ENCODE measurements at places on chromosomes 2 and 18. TPM values are rescaled to one million over a fixed set of nuclear protein-coding genes. Genes with fewer than 3 reads are reported as not detected.

GRCh38 chr2:54226260-54226659, 29.8 kb downstream of the TSPYL6 start:
- no peak overlapping the region for H3K27ac ChIP-seq
- peaks cover 2% of the 10 kb centered on the region for H3K4me1 ChIP-seq
- H3K4me3 ChIP-seq: no peak overlapping the region
- H3K27me3 ChIP-seq: no peaks in the 10 kb centered on the region
- DNase-seq: no peak
- no peaks in the 10 kb centered on the region for H3K36me3 ChIP-seq

DNA sequence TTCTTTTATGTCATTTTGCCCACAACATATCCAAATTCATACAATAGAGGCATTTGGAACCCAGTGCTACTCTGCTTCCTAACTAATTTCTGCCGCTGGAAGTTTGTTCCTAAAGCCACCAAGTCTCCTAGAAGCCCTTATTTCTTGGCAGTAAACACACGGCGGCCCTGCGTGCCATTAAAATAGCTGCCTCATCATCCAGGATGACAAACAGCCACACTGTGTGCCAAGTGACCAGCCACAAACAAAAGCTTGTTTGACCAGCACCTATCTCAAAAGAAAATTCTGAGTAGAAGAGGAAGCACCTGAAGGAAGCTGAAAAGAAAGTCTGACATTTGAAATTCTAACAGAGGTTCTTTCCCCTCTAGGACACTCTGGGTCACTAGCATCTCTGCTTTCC, 64.2 kb downstream of the BCL11A start:
- no peak overlapping the region for H3K4me3 ChIP-seq
- no peaks in the 10 kb centered on the region for H3K36me3 ChIP-seq
- no peaks in the 10 kb centered on the region for H3K27me3 ChIP-seq
- H3K4me1 ChIP-seq: peaks cover 5% of the 10 kb centered on the region
- no peak for DNase-seq

SLC4A5 gene
- 2.7 TPM for total RNA-seq

ABHD1 gene
- total RNA-seq: under 0.01 TPM

DNA sequence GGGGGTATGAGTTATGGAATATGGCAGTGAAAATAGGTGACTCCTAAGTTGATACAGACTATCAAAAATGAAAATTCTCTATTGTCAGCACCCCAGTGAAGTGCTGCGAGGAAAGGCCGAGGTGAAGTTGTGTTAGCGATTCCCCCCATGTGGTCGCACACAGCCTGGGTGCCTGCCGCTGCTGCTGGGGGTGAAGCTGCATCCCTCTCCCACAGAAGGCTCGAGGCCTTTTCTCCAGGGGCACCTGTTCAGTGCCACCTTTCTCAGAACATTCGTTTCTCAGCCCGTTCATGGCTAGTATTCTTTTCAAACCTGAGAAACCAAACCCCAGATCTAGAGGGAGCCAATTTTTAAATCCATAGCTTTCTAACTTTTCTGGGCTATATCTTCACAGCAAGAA, 23.8 kb downstream of the HK2 start:
- no peak overlapping the region for H3K27ac ChIP-seq
- no peak for DNase-seq

DNA sequence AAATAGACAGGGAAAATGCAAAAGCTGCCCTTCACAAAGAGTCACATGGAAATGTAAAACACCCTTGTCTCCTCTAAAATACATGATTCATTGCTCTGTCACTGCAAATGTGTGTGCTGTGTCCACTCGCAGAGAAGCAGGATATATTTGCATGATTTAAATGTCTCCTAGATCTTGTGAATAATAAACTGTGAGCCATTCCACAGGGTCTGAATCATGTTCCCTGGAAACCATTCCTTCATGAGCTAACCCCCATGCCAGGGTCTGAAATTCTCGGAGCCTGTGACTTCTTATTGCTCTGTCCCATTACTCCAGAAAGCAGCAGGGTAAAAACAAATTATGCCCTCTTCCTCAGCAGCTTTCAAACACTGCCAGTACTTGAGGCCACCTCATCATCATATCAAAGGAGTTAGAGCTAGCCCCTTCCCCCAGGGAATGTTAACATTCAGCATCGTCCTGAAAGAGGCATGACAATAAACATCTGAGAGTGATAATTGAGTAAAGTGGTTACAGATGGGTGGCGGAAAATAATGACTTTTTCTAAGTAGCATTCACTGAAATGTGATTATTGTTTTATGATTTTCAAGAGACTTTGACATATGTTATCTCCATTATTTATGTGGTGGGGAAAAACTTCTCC, 11.7 kb upstream of the CNGA3 start:
- peaks cover 20% of the 10 kb centered on the region for H3K4me1 ChIP-seq
- H3K27ac ChIP-seq: peak overlapping the region; percentile 95
- DNase-seq: peak; percentile 84

CNOT9 gene
- 50.3 TPM for total RNA-seq

DNA sequence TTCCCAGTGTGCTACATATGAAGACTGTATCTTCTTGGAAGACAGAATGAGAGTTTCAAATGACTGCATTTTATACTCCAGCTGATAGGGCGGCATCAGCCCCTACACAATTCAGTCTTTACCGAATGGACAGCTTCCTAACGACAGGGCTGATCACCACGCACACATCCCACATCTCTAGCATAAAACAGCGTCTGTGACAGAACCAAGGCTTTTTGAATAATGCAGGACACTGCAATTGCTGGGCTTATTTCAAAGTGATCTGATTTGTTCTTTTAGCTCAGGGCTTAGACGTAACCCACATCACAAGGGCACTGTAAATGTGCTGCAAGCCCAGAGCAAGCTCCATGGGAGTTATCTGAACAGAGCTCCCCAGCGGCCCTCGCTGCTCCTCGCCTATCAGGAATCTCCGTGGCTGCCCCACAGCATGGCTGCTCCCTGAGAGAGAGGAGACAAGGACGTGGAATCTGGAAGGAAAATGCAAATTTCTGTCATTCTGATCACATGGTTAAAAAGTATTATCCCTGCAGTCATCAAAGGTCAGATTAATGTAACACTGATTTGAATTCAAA, 158.5 kb upstream of the ALKAL2 start:
- H3K4me1 ChIP-seq: no peaks in the 10 kb centered on the region
- no peaks in the 10 kb centered on the region for H3K27me3 ChIP-seq
- no peaks in the 10 kb centered on the region for H3K36me3 ChIP-seq
- no peak overlapping the region for H3K4me3 ChIP-seq
- no peak for DNase-seq
- H3K27ac ChIP-seq: no peak overlapping the region

DNA sequence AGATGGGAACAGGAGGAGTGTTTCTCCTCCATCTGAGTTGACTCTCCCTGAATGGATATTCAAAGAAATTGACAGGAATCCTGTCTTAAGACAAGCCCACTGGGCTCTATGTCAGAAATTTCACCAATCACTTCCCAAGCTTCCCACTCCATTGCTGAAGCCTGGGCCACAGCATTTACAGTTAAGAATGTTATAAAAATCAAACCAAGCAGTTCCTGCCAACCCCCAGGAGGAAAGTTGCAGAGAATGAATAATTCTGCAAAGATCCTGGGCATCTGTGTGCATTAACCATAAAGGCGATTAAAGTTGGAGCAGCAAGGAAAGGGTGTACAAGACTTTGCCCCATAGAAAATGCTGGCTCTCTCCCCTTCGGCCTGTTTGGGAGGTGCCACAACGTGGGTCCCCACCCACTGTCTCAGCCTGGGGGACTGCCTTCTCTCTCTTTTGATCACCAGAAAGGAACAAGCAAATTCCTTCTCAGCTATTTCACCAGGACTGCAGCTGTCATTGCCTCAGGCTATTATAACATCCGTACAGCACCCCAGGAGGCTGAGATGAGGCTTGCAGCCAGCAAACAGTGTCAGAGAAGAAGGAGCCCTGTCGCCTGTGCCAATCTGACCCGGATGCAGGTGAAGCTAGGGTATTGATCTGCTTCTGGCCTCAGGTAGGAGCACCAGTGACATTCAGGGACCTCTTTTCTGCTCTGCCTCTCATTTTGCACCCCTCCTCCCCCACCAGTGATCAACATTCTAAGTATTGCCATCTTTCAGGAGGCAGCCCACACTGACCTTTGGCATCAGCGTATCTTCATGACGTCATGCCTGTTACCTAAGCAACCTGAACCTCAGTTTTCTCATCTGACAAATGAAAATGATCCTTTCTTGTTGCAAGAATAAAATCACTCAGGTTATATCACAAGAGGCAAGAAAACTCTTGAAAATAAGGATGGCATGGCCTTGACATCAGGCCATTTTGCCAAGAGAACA, 219.0 kb downstream of the SH3BP4 start:
- no peaks in the 10 kb centered on the region for H3K36me3 ChIP-seq
- peak overlapping the region; percentile 91 for H3K27ac ChIP-seq
- H3K27me3 ChIP-seq: no peaks in the 10 kb centered on the region
- no peak for DNase-seq

GRCh38 chr18:12476955-12477354, 69.2 kb downstream of the PRELID3A start:
- DNase-seq: peak; percentile 8
- H3K27me3 ChIP-seq: no peaks in the 10 kb centered on the region
- H3K4me1 ChIP-seq: no peaks in the 10 kb centered on the region

DNA sequence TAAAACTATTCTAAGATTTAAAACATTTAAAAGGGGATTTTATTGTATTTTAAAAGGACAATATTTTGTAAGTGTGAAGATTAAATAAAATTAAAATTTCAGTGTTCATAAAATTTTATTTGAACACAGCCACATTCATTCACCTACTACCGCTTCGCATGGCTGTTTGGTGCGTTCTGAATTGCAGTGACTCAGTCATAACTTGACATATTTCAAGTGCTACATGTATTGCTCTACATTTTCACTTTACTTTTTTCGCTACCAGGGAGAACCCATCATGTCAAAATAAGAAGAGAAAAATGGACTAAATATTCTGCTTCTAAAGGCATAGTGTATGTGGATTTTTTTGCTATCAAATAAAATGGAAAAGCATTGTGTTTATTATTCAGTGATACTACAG, 8.7 kb downstream of the PTH2R start:
- H3K4me3 ChIP-seq: no peak overlapping the region
- H3K4me1 ChIP-seq: no peaks in the 10 kb centered on the region
- no peak overlapping the region for H3K27ac ChIP-seq
- no peak for DNase-seq
- no peaks in the 10 kb centered on the region for H3K36me3 ChIP-seq
- H3K27me3 ChIP-seq: no peaks in the 10 kb centered on the region

- no peak overlapping the region for H3K4me3 ChIP-seq
- DNase-seq: peak; percentile 23
- no peaks in the 10 kb centered on the region for H3K4me1 ChIP-seq
- H3K36me3 ChIP-seq: no peaks in the 10 kb centered on the region
- H3K27me3 ChIP-seq: no peaks in the 10 kb centered on the region
- H3K27ac ChIP-seq: no peak overlapping the region
Measured at GRCh38 chr2:153163055-153163454, 315.5 kb downstream of the RPRM start.

- no peaks in the 10 kb centered on the region for H3K4me1 ChIP-seq
- peak; percentile 8 for DNase-seq
- no peak overlapping the region for H3K27ac ChIP-seq
Measured at GRCh38 chr2:191126386-191127085, 24.3 kb downstream of the STAT4 start.

- H3K27me3 ChIP-seq: no peaks in the 10 kb centered on the region
- DNase-seq: no peak
- H3K4me1 ChIP-seq: peaks cover 6% of the 10 kb centered on the region
- peaks cover 4% of the 10 kb centered on the region for H3K36me3 ChIP-seq
Measured at GRCh38 chr2:120902592-120902991, 166.9 kb downstream of the GLI2 start.

GPR45 gene
- not detected for total RNA-seq

C2orf68 gene
- 30.9 TPM for total RNA-seq

KCNE4 gene
- total RNA-seq: 40.4 TPM

IL36RN gene
- total RNA-seq: not detected

ZAP70 gene
- total RNA-seq: under 0.01 TPM

DNA sequence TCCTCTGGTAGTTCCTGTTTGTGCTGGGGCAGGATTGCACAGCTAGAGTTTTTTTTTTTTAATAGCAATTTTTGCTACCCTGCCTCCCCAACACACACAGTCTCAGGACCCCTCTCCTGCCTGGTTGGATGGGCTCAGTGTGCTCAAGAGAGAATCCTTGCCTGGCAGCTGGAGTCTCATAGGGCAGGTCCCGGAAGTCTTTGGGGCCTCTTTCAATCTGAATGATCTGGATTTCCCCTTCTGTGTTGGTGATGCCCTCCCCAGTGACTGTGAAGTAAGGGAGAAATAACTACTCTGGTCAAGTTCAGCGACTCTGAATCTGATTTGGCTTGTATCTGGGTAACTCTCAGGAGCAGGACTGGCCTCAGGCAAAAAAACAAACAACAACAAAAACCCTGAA, 220.6 kb upstream of the LRRTM1 start:
- H3K27ac ChIP-seq: no peak overlapping the region
- H3K4me1 ChIP-seq: no peaks in the 10 kb centered on the region
- DNase-seq: no peak
- no peak overlapping the region for H3K4me3 ChIP-seq

DNA sequence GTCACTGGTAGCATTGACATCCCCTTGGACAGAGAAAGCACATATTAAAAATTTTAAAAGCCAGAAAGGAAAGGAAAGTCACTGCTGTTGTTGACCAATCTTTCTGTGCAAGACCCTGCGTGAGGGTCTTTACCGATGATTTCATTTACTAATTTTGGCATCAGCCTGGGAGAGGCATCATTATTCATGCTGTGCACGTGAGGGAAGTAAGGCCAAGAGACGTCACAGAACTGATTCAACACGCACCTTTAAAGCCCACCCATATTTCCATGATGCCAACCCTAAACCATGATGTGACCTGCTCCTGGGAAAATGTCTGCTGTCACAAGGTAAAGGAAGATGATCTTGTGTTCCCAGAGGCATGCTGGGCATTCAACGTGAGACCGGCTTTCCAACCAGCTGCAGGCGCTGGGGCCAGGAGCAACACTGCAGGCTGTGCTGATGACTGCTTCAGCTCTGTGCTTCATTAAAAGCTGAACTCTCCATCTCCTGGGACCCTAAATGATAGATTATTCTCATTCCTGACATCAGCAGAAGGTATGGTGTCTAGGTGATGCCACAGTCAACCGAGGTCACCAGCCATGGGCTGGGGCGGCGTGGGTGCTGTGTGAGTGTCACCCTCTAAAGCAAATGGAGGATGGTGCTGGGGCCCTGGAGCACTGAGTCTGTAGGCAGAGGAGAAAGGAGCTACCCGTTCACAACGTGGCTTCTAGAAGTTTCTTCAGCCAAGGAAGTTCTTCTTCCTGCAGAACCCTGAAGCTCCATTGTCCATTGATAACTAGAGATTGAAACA, 53.9 kb downstream of the TMEM18 start:
- H3K27ac ChIP-seq: no peak overlapping the region
- no peak overlapping the region for H3K4me3 ChIP-seq
- H3K27me3 ChIP-seq: no peaks in the 10 kb centered on the region
- H3K36me3 ChIP-seq: no peaks in the 10 kb centered on the region
- H3K4me1 ChIP-seq: no peaks in the 10 kb centered on the region
- no peak for DNase-seq

GALNT3 gene
- total RNA-seq: 11.2 TPM

RNPEPL1 gene
- total RNA-seq: 14.7 TPM

All from osteoblast (primary cell).